ENCODE measurements at places on chromosomes 1 and 21.
A peak's percentile ranks its signal among the peaks of the same experiment; 100 is the strongest.

GRCh38 chr1:78145105-78145580, 99.4 kb downstream of the GIPC2 start:
- peak; percentile 51 for DNase-seq

DNA sequence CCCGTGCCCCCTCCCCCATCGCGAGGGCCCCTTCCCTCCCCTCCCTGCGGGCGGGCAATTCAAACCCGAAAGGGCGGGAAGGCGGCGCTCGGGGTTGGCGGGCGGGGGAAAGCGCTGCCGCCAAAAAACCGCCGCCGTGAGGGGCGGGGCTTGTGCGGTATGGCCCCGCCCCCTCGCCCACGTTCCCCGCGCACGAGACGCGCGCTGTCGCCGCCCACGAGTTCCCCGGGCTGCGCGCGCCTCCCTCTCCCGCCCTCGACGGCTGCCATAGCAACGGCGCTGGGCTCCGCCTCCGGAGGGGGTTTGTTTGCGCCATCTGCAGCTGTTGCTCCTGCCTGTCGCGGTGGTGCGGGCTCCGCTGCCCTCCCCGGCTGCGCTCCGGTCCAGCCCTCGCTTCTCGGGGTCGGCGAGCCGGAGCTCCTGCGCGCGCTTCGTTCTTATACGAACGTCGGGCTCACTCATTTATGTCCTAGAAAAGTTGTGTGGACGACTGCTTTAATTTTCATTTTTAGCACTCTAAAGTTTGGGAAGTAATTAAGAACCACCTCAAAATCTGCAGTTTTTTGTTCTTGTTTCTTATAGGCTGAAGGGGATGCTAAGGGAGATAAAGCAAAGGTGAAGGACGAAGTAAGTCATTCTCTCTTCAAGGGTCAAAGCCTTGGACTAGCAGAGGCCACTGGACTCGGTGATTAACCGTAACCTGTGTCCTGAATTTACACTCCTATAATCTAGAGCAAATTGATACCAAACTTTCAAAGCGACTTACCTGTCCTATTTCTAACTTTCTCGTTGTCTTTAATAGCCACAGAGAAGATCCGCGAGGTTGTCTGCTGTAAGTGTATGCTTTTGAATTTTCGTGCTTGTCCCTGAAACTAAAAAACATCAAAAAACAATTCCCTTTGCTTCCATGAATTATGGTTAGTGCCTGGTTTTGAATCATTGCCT, 933 bp downstream of the HMGN2 start:
- peak; percentile 96 for DNase-seq

- no peak for DNase-seq
Measured at GRCh38 chr21:24023402-24023801, 1583.9 kb downstream of the MRPL39 start.

DNA sequence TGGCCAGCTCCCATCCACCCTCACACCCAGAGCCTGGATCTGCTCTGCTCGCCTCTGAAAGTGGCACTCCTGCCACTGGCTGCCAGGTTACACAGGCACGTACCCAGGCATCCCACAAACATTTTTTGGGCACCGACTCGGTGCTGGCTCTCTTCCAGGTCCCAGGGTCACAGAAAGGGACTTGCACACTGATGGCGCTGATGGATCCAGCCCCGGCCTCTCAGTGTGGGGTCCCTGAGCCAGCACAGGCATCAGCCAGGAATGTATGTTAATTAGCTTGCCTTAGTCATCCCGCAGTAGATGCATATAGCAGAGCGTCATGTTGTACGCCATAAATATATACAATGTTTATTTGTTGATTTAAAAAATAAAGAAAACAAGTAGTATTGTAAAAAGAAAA, 537.2 kb downstream of the NPHP4 start:
- DNase-seq, result no peak

- DNase-seq, result no peak
Measured at GRCh38 chr1:80520949-80521348, 1279.8 kb upstream of the ADGRL2 start.

DNA sequence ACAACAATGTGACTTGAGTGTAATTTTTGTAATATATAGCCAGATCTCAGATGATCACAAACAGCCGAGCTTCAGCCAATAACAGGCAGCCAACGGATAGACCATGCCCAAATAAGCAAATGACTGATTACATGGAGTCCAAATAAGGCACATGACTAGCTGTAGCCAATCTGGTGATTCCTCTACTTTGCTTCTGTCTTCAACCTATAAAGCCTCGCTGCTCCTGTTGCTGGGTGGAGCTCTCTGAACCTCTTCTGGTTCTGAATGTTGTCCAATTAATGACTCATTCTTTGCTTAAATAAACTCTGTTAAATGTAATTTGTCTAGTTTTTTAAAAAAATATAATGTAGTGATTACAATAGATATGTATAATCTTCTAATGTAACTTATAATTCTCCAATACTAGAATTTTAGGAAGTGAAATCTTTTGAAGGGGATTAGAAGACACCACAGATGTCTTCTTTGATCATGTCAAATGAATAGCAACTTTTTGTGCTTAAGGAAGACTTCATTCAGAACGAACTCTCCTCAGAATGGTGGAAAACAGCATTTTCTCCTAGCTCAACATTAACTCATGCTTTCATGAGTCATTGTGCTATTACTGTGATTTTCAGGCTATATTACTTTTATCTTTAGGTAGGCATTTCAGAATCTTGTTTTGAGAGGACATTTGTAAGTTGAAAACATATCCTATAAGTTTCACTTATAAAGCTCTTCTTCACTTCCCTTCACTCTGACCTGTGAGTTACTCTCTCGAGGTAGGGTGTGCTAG, 857.8 kb upstream of the B3GALT2 start:
- no peak for DNase-seq

DNA sequence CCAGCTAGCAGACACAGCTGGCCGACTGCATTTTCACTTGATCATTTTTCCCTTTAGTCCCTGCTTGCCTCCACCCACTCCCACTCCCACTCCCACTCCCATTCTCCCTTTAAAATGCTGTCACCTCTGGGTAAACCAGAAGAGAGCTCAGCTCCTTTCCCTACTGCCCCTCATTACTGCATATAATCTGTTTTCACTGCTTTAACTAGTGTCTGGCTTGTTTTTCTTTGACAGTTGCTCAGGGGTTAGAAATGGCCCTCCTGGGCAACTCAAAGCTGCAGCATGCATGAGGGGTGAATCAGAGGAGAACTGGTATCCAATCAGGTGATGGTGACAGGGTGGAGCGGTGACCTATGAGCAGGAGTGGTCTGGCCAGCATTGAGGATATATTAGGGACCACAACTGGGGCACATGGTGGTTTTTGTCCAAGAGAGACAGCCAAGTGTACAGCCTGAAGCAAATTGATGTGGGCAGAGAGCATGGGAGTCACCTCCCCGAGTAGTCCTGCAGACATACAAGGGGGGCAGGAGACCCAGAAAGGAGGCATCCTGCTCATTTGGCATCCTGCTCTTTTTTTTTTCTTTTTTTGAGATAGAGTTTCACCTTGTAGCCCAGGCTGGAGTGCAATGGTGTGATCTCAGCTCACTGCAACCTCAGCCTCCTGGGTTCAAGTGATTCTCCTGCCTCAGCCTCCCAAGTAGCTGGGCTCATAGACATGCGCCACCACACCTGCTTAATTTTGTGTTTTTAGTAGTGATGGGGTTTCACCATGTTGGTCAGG, 42.6 kb upstream of the SRSF10 start:
- no peak for DNase-seq

GRCh38 chr1:153984123-153984894, 1.8 kb downstream of the RAB13 start:
- no peak for DNase-seq

DNA sequence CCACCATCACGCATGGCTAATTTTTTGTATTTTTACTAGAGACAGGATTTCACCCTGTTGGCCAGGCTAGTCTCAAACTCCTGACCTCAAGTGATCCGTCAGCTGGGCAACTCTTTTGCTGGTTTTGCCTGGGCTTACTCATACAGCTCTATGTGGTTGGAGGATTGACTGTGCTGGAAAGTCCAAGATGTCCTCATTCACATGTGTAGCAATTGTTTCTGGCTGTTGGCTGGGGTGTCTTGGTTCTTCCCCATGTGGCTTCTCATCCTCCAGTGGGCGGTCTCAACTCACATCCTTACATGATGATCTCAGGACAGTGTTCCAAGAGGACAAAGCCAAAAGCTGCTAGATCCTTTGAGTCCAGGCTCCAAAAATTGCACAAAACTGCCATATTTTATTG, 53.3 kb downstream of the TEX35 start:
- no peak for DNase-seq

GRCh38 chr1:97797403-97798183, 123.2 kb downstream of the DPYD start:
- no peak for DNase-seq

DNA sequence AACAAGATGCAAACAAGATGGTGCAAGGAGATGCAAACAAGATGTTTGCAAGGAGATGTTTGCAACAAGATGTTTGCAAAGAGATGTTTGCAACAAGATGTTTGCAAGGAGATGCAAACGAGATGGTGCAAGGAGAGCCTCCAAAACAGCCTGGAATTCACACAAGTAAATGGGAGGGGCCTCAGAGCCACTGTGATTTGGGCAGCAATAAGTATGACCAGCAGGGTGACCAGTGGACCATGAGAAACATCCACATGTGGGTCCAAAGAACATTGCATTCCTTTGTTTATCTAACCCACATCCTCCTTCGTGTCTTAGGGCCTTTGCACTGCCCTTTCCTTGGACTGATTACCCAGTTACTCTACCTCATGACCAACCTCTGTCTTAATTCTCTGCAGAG, 162.9 kb downstream of the PLPP3 start:
- DNase-seq, result no peak

DNA sequence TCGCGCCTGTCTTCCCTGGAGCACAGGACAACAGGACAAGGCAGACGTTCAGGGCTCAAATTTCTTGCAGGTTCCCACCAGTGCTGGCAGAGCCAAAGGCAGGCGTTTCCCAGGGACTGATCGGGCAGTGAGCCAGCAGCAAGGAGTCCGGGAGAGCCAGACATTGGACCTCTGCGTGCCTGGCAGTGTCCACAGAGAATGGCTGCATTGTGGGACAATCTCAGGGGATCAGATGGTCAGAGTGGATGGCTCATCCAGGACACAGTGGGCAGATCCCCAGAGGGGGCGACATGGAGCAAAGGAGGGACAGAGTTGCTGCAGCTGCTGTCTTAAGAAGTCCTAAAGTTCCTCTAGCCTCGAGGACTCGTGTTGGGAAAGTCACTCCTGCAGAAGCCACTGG, 4.6 kb downstream of the TMEM63A start:
- no peak for DNase-seq

DNA sequence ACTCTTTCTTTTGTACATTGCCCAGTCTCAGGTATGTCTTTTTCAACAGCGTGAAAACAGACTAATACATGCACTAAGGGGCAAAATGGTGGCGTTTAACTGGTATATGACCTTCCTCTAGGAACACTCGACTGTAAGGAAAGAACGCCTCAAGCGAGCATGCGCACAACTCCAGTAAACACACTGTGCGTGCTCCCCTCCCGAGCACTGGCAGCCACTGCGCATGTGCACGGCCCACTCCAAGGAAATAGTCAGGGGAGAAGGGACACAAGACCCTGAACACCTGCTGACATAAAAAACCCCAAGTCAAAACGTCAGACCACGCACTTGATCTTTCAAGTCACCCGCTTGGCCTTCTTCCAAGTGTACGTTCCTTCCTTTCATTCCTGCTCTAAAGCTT, 173.5 kb downstream of the NPHP4 start:
- no peak for DNase-seq

DNA sequence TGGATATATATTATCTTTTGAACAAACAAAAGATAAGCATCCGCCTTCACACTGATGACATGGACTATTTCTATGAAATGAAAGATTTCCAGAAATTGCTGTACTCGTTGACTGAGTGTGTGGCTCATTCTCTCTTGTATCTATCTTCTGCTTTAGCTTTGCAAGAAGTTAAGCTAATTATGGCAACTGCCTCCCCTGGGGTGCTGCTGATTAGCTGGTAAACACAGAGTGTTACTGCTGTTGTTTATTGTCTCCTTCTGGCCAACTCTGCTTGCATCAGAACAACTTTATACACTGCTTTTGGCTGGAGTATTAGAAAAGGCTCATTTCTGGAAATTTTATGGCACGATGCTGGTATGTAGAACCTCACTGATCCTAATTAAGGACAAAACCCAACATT, 95.6 kb upstream of the SNX7 start:
- DNase-seq, result no peak

DNA sequence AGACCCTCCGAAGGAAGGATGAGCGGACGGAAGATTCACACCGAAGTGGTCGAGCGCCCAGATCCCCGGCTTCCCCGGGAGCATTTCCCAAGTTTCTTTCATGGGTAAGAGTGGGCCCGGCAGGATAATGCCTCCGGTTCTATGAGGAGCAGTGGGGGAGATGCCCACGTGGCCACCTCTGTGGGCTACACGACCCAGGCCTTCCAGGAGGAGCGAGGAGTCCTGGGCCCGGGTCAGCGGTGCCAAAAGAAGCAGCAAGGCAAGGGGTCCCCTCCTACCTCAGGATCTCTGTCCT, 7.9 kb upstream of the NBPF11 start:
- no peak for DNase-seq

DNA sequence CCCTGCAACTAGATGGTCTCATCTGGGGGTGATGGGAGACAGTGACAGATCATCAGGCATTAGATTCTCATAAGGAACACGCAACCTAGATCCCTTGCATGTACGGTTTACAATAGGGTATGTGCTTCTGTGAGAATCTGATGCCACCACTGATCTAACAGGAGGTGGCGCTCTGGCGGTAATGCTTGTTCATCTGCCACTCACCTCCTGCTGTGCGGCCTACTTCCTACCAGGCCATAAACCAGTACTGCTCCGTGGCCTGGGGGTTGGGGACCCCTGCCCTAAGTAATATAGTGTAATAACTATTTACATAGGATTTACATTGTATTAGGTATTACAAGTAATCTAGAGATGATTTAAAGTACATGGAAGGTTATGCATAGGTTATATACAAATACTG, 134.9 kb downstream of the CLEC20A start:
- DNase-seq, result no peak

- DNase-seq, result no peak
Measured at GRCh38 chr1:168811176-168811575, 82.2 kb upstream of the DPT start.

DNA sequence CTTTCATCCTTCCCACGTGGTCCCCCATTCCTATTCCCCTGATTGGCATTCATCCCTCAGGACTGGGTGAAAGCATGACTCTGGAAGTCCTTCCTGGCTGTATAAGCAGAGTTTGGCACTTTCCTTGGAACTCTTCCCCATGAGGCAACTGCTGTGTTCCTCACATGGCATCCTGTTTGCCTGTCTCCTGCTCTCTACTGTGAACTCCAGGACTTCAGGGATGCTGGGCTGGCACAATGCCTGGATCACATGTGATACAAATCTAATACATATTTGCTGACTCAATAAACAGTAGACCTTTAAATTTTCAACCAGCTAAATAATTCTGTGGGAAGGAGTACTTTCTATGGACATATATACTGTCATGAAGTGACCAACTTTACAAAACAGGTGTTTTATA, 46.8 kb upstream of the EDEM3 start:
- no peak for DNase-seq

- DNase-seq, result no peak
Measured at GRCh38 chr1:190739926-190740325, 262.3 kb upstream of the BRINP3 start.

- no peak for DNase-seq
Measured at GRCh38 chr21:33348706-33349105, 23.9 kb downstream of the IFNAR1 start.

GRCh38 chr1:195332102-195332501, 1276.1 kb downstream of the KCNT2 start:
- DNase-seq, result no peak

- no peak for DNase-seq
Measured at GRCh38 chr1:115805597-115805996, 35.3 kb downstream of the NHLH2 start.

GRCh38 chr1:183230413-183230812, 44.3 kb downstream of the LAMC2 start:
- DNase-seq, result no peak

GRCh38 chr1:51569284-51570062, 47.4 kb upstream of the OSBPL9 start:
- DNase-seq, result peak; percentile 43
